NCI-H1417 (cell line): ENCODE measurements at places on chromosomes 7 and 10.

DNA sequence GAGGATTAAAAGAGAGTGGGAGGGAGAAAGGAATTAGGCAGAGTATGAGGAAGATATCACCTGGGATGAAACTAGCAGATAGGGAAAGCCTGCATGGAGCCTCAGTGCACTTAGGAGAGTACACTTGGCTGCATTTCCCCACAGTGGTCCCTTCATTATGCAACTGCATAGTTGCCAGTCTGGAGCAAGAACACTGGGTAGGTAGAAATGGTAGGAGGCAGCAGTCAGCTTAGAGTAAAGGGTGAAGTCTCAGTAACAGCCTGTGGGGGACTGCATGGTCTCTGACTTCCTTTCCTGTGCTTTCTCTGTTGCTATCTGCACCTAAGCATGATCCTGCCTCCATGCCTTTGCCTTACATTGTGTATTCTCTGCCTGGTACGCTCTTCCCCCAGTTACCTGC lies 14.0 kb upstream of the PCGF5 start:
- DNase-seq: no peak

DNA sequence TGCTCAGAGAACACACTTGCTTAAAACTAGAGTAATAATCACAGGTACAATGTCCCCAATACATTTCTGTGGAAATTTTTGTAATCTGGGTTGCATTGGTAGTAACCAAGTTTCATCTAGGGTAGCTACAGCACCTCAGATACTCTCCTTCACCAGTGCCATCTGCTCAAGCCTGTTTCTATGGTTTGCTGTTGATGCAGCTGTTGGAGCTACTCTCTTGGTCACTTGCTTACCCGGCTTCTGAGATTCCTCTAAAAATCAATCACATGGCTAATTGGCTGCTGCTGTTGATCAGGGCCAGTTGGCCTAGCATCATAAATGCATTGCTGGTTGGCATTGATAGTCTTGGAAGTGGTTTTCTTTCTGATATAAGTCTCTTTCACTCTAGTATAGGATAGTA lies 220.8 kb downstream of the BICC1 start:
- DNase-seq: no peak

GRCh38 chr7:2399848-2400587 lies 3.4 kb upstream of the CHST12 start:
- DNase-seq: no peak

DNA sequence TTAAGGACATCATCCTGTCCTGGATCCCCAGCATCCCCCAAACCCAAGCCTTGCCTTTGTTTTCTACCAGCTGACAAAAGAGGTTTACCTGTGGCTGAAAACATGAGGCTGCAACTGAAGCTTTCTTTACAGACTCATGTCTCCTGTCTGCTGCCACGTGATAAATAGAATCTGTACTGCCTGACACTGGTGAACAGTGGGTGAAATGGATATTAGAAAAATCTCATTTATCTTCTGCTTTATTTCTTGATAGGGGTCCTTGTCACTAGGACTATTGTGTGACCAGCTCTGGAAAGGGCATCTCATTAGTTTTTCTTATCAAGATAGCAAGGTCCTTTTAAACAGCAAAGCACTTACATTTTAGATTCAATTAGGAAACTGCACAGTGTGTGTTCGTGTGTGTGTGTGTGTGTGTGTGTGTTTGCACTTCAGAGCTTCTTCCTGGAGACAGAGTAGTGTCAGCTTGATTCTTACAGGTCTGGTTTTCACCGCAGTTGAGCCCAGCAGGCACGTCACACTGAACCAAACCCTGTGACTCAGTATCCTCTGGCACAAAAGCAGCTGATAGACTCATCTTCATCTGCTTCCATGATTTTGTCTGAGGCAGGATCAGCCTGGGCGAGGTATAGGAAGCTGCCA lies 373.5 kb upstream of the CELF2 start:
- DNase-seq: no peak

DNA sequence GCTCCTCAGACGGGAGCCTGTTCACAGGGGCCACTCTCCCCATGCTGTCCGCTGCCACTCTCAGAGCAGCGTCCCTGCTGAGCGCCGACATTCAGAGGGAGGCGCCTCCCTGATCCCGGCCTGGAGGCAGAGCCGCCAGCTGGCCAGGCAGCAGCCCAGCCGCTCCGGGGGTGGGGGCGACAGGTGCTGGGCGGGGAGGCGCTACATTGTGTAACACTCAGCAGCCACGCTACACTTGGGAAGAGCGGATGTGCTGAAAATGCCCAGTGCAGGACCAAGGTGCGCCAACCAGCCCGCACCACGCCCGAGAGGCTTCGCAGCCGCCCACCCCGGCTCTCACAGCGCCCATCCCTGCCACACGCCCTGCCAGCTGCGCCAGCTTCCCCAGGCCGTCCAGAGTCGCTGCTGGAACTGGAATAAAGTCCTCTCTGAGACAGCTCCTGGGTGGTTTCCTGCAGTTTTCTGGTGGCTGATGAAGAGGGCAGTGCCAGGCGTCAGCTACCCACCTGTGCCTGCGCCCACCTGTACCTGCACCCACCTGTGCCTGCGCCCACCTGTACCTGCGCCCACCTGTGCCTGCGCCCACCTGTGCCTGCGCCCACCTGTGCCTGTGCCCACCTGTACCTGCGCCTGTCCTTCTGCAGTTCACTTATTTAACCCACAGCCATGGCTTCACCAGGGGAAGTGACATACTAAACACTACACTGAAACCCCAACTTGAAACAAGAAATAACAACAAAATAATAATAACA lies 25.7 kb downstream of the STK32C start:
- DNase-seq: peak; percentile 36

GRCh38 chr10:30869566-30869965 lies 162.1 kb downstream of the ZNF438 start:
- DNase-seq: no peak

DNA sequence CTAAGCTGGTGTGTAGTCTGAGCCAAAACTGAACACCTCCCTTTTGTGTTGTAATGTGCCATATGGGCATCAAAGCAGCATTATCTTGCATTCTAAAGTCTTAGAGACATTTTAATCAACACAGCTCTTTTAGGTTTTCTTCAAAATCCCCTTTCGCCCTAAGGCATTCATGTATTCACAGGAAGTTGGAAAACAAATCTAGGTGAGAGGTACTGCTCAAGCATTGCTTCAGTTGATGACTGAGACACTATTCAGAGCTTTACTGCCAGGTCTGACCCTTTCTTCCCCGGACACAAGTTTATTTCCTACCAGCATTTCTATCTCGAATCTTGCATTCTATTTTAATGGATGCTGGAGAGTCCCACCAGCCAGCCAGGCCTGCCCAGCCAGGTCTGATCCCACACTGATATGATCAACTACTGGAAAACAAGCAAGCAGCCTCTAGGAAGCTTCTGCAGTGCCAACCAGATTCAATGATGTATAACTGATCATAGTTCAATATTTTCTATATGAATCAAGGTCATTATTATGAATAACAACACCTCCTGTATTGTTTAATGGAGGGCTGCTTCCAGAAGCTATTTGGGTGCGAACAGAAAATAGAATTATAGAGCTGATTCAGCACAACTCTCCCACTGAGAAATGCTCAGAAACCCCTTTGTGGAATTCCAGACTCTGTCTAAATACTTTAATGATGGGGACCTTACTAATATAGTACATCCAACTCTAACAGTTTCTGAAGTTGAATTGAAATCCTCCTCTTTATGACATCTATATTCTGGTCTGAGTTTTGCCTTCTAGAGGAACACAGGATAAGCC lies 4.0 kb upstream of the BRAF start:
- no peak for DNase-seq

GRCh38 chr10:58691528-58691927 lies 178.9 kb downstream of the BICC1 start:
- no peak for DNase-seq

- no peak for DNase-seq
These were observed 85.6 kb upstream of the AGR3 start for GRCh38 chr7:16967300-16967811.

DNA sequence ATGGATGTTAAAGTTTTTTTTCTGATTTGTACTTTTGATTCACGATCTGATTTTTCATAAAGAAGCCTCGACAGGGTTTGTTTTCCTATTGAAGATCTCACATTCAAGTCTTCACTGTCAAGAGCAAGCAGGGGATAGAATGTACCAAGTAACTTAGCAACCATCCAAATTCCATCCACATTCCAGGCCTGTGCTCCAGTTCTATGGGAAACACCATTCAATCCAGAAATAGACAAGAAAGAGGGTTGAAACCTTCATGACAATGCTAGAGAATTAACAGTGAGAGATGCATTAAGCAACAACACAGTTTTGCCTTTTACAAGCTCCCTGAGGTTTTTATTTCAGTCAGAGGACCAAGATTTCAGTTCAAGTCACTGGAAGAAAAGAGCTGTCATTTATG lies 300.2 kb downstream of the NEBL start:
- no peak for DNase-seq

DNA sequence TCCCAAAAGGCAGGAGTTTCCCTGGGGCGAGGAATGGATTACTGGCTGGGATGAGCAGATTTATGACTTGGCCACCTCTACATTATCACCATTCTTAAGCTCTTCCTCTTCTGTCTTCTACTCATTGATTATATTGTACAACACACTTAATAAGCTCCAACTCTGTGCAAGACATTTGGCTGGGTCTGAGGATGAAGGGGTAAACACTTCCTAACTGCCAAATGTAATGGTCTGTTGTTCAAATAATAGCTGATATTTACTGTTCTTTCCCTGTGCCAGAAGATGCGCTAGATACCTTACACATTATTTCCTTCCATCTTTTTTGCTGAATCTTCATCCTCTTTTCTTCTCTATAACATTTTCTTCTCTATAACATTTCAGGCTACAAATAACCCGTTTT lies 11.6 kb downstream of the OR6V1 start:
- DNase-seq: no peak

- no peak for DNase-seq
These were observed 372.5 kb upstream of the MKI67 start for GRCh38 chr10:128498746-128499145.

DNA sequence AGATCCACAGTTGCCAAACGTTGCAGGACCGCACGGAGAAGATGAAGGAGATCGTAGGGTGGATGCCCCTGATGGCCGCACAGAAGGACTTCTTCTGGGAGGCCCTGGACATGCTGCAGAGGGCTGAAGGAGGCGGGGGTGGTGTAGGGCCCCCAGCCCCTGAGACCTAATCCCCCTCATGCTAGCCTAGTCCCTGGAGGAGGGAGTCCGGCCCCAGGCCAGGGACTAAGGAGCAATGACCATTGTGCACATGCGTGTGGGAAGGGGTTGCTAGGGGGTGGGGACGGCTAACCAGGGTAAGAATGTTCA lies 1.5 kb upstream of the PCOLCE start:
- no peak for DNase-seq

DNA sequence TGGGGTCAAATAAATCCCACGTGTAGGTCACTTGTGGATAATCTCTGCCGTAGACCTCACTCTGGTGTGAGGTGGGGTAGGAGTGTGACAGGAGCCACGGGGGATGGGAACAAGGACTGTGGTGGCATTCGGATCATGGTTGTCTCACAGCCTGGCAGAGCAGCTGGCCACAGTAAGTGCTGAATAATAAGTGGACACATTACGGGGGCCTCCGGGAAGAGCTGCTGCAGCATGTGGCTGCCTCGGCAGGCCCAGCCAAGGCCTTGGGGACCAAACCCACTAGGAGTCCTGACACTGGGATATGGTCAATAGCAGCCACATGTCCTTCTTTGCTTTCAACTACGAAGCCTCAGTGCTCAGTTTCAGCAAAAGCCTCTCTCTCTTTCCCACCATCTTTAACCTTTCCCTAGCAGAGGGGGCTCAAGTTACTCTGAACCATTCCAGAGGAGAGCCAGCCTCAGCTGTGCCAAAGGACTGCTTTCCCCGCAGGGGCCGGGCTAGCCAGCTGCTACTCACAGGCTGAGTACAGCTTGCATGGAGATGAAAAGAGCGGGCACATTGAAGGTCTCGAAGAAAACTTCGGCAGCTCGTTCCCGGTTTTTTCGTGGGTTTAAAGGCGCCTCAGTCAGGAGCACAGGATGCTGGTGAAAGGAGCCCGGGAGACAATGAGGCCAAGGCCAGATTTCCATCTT lies 17.3 kb downstream of the ACTR1A start:
- DNase-seq: no peak

DNA sequence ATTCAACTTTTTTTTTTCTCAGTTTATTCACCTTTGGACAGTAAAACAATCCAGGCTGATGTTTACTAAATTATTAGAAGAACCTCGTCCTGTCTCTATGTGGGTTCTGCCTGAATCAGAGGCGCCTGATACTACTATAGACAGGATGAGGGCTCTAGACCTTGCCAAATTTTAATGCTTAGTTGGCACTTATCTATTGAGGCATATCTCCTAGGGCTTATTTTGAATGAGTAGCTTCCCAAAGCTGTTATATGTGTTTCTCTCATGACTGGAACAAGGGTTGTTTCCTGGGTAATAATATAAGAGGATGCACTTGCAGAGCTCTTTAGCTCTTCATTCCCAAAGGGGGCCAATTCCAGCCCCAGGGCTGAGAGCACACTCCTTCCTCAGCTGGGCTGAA lies 23.6 kb downstream of the HECW1 start:
- no peak for DNase-seq
